ENCODE measurements at places on chromosomes 6 and 20.

DNA sequence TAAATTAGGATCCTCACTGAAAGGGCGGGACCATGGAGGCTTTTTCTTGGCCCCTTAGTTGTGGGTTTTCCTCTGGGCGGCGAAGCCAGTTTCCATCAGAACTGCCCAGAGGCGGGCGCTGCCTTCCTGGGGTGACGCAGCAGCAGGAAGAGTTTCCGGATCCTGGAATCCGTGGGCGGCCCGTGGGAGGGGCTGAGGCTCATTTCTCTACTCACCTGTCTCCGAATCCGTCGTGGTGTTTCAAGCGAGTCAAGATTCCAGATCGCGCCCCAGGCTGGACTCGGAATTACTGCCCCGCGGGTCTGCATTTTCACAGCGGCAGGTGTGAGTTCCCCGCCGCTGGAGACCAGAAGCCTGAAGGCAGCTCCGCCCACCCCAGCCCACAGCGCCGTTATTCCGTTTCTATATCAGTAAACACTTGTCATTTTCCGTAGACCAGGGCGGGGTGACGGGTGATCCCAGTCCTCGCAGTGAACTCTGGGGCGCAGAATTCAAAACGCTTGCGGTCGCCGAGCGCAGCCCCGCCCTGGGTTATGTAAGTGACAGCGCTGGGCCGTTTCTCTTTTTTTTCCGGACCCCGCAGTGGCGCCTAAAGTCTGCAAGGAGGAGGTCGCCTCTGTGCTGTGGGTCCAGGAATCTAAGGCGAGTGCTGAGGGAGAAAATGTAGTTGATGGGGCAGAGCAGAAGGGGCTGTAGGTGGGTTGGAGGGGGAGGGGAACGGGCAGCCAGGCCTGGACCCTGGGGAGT is 27.2 kb upstream of the POU5F1 start:
- peak; percentile 91 for DNase-seq

DNA sequence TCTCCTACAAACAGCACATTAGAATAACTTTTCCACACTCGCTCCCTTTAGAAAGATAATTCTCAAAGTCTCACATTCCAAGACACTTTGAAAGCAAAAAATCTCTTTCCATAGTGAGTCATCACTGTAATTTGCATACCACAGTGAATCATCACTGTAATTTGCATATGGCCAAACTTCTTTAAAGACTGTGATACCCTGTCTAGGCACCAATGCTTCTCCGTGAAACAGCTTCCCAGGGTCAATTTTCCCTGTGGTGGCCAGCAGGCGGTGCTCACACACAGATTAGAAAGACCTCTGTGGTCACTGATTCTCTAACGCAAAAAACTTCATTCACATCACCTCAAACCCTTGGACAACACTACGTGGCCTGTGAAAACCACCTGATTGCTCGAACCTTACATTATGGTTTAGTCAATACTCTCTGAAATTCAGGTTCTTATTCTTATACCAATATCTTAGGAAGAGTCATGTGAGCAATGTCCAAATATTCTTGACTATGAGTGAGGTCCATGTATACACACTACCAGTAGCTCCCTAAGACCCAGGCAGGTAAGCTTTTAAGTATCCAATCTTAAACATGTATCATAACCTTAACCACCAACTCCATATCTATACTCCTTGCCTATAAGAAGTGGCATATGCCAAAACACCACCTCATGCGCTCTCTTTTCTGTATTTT is 78.5 kb upstream of the PHACTR1 start:
- DNase-seq: peak; percentile 65

DNA sequence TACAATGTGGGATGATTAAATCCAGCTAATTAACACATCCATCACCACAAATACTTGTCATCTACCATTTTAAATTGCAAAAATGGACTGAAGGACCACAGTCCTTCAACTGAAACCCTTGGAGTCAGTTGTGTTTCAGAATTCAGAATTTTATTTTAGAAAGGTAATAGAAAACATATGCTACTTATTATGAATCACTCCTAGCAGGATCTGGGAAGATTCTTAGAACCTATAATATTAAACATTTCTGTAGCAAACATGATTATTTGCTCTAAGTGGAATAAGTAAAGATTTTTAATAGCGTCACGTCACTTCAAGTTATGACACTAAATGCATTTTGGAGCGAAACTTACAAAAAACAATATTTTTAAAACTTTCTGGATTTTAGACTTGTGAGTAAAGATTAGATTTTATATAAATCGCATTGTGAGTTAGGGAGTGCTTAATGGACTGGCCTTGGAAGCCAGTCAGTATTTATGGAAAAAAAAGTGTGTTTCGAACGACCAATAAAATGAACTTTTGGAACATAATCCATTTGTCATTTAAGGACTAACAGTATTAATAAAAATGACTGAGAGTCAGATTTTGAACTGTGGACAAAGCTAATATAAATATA is 71.8 kb upstream of the PHACTR2 start:
- no peak for DNase-seq

DNA sequence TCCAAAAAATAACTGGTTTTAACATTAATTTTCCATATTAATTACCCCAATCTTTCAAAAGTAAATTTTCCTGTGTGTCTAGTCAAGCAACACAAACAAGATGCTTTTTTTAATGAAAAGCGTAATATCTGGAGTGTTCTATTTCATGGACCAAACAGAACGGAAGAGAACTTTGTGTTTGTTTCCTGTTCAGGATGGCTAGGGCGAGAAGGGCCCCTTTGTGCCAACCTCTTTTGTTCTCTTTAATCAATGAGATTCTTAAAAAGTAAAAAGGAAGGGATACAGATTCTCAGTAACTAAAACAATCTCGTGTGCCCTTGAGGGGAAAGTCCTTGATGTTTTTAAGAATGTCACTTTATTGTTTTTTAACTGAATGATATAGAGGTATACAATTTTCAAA is 55.7 kb downstream of the GNAS start:
- DNase-seq: no peak

GRCh38 chr6:41367700-41368099 is 32.3 kb downstream of the NCR2 start:
- DNase-seq: peak; percentile 75

DNA sequence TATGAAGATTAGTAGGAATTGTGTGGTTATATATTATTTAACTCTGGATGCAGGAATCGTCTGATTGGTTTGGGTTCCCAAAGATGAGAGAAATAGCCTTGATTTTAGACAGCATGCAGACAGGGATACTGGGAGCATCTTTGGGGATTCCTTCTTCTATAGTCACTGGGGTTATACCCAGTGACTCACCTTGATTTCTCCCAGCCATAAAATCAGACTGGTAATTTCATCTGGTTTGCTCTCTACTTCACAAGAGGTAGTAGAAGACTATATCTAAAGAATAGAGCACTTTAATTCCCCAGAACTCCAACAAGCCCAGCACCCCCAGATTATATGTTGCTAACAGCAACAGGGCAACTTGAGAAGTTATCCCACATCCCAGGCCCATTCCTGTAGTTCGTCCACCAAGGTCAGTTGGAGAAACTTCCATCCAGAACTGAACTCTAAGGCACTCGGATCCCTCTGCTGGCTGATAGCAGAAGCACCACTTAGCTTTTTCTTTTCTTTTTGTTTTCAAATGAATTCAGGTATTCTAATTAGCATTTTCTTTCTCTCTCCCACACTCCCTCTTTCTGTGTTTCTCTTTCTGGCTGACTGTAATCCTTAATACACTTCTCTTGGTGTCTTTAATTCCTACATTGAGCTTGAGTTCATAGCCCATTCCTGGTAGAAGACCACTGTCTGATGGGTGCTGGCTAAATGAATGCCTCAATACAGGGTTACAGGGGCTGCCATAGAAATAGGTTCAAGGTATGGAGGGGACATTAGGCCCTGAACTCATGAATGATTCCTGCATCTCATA is 20.4 kb upstream of the EFHC1 start:
- DNase-seq: peak; percentile 14

GRCh38 chr6:69868961-69869360 is 2.6 kb downstream of the COL19A1 start:
- no peak for DNase-seq

DNA sequence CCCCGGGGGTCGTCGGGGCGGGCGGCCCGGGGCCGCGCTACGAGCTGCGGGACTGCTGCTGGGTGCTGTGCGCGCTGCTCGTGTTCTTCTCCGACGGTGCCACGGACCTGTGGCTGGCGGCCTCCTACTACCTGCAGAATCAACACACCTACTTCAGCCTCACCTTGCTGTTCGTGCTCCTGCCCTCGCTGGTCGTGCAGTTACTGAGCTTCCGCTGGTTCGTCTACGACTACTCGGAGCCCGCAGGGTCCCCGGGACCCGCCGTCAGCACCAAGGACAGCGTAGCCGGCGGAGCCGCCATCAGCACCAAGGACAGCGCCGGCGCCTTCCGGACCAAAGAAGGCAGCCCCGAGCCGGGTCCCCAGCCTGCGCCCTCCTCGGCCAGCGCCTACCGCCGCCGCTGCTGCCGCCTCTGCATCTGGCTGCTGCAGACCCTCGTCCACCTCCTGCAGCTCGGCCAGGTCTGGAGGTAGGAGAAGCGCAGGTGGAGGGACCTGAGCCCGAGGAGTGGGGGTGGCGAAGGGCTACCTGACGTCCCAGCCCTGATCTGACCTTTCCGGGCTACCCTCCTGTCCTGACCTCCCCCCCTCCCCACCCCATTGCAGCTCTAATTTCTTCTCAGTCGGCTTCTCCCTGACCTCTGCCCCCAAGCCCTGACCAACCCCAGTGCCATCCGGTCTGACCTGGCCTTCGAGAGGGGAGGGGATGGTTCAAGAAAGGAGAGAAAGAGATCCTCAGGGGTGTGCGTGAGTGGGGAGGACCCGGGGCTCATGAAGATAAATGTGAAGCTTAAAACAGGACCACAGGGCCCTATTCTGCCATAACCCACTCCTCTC is 558 bp downstream of the XKR7 start:
- DNase-seq: no peak

DNA sequence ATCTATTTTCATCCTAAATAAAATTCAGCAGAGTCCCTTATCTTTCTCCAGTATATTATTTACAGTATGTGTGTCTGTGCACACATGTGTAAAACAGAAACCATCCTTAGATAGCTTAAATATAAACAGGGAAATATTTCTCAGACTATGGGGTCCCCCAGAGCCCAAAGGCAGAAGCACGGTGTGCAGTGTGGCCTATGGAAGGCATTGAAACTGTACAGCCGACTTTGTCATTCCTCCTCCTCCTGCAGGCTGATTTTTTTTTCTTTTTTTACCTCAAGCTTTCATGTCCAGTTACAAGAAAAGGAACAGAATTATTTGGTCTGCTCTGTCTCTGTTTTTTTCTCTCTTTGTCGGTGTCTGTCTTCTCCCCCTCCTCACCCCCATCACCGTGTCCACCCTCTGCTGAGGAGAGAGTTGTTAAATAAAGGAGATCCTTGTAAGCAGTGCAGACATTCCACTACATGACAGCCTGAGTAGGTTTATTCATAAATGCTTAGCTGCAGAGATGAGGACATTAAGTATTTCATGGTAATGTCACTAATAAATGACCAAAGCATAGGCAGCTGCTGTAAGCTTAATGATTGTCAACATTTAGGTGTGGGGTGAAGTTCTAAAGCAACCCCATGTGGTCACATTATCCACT is 31.8 kb upstream of the SLC35D3 start:
- DNase-seq: no peak

- peak; percentile 55 for DNase-seq
Observed at GRCh38 chr6:129317931-129318820, 391.8 kb downstream of the ARHGAP18 start.

DNA sequence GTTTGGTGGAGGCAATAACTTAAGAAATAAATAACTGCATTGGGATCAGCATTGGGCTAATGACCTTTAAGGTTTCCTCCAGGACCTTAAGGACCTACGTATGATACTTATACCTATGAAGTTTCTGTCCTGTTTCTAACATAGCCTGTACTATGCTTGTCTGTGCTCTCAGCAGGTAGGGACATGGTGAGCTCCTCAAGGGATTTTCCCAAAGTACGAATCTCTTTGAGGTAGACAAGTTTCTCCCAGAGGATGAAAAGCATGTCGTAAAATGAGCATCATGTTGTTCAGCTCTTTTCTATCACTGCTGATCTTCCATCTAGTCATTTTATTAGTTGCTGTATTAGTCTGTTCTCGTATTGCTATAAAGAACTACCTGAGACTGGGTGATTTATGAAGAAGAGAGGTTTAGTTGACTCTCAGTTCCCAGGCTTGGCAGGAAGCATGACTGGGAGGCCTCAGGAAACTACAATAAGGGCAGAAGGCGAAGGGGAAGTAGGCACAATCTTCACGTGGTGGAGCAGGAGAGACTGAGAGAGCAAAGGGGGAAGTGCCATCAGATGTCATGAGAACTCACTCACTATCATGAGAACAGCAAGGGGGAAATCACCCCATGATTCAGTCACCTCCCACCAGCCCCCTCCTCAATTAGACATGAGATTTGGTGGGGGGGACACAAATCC is 77.8 kb upstream of the TGM3 start:
- DNase-seq: no peak

- no peak for DNase-seq
Observed at GRCh38 chr6:117280922-117281321, 15.6 kb downstream of the VGLL2 start.

- no peak for DNase-seq
Observed at GRCh38 chr6:160733050-160733646, 31.1 kb downstream of the PLG start.

DNA sequence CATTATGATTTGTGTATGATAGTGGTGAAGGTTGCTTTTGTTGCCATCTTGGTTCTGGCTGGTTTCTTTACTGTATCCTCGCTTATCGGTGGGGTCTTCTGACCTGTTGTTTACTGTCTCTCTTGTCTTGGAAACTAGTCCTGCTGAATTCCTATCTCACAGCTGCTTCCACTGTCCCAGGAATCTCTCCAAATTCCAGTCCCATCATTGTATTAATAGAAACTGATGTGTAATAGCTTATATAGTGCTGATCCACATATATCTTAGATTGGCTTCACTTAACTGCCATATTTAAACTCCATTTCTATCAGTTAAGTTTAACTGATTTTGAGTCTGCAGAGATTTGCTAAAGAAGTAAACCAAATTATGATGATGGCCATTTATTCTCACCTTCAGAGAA is 5.9 kb downstream of the GTF2H5 start:
- no peak for DNase-seq

- DNase-seq: no peak
Observed at GRCh38 chr20:23404196-23404595, 17.1 kb downstream of the NAPB start.

- no peak for DNase-seq
Observed at GRCh38 chr20:1505361-1505760, 14.1 kb upstream of the SIRPB2 start.

GRCh38 chr6:64230530-64230929 is 594.9 kb downstream of the PHF3 start:
- DNase-seq: no peak

DNA sequence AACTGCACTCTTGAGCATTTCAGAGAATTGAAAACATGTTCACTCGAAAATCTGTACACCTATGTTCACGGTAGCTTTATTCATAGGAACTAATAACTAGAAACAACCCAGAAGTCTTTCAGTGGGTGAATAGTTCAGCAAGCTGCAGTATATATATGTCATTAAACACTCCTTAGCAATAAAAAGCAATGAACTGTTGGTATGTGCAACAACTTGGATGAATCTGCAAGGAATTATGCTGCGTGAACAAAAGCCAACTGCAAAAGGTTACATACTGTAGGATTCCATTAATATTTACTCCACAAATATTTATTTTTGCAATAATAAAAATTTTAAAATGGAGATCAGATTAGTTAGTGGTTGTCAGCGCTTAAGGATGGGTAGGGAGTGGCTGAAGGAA is 22.1 kb upstream of the FKBP1A start:
- DNase-seq: no peak
